ENCODE measurements at places on chromosomes 6 and 20.

- no peak for ATAC-seq
Measured at GRCh38 chr20:58708246-58708931, 15.8 kb downstream of the NPEPL1 start.

- ATAC-seq: no peak
Measured at GRCh38 chr6:3242768-3243167, 15.3 kb upstream of the TUBB2B start.

GRCh38 chr6:53199156-53199555 is 50.5 kb upstream of the GCM1 start:
- no peak for ATAC-seq

GRCh38 chr6:116887894-116888293 is 10.9 kb downstream of the RFX6 start:
- no peak for ATAC-seq

DNA sequence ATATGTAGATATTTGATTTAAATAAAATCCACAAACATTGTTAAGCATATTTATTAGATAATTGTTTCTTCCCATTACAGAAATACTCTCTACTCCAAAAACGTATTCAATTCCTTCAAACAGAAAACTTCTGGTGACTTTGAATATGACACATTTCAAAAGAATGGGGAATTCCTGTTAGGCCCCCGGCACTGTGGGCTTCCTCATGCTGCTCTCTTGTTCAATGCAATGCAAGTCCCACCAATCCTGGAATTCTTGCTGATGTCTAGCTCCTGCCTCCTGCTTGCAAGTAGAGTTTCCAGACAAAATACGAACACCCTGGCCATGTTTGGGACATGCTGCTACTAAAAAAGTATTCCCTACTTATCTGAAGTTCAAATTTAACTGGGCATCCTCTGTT is 544.1 kb downstream of the QKI start:
- ATAC-seq: no peak

DNA sequence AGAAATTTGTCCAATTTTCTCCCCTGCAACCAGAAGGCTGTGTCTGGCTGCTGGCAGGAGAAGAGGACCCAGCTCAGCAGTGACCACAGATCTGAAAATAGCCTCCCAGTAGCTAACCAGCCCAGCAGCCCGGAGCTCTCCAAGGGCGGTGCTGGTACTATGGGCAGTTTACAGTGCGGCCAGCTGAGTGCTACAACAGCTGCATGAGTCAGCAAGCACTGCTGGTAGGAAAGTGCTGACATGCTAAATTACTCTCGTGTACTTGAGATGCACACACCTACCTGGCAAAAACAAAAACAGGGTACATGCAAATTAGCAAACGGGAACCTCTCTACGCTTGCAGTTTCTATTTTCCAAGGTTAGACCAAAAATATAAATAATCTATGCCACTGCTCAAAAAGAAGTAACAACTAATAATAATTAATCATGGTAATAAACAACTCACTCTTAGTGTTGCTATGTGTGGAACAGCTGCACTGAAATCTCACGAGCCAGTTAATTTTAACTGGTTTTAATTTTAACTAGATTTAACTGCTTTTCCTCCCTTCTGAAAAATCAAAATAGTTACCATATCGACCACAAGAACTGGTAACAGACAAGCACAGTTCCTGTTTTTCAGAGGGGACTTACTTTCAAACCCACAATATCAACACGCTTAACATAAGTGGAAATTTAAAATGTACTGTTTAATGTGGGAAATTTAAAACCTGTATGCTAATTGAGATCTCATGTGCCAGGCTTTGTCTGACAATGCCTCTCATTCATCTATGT is 10.8 kb downstream of the BACH2 start:
- ATAC-seq: peak; percentile 93

GRCh38 chr20:62675156-62675876 is 33.0 kb downstream of the SLCO4A1 start:
- no peak for ATAC-seq

DNA sequence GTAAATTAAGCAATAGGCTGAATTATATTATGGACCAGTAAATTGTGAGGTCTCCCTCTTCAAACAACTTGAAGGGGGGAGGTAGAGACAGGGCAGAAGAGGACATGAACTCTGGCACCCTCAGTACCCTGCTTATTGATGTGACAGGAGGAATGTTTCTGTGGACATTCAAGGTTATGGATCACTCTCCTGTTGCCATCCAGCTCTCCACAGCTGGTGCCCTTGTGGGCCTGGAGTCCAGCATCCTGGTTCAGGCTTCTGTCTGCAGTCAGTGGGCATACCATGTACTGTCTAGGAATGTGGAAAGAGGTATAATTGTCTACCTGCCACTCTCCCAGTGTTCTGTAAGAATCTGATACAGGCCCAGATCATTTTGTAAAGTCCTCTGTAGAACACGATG is 55.6 kb downstream of the FAM120B start:
- ATAC-seq: no peak

All from gastroesophageal sphincter (tissue), 4 donors.